Skeletal muscle cell (primary cell): ENCODE measurements at places on chromosomes 1 and 21.

GRCh38 chr1:195898373-195898772 is 709.9 kb downstream of the KCNT2 start:
- no peak for DNase-seq

DNA sequence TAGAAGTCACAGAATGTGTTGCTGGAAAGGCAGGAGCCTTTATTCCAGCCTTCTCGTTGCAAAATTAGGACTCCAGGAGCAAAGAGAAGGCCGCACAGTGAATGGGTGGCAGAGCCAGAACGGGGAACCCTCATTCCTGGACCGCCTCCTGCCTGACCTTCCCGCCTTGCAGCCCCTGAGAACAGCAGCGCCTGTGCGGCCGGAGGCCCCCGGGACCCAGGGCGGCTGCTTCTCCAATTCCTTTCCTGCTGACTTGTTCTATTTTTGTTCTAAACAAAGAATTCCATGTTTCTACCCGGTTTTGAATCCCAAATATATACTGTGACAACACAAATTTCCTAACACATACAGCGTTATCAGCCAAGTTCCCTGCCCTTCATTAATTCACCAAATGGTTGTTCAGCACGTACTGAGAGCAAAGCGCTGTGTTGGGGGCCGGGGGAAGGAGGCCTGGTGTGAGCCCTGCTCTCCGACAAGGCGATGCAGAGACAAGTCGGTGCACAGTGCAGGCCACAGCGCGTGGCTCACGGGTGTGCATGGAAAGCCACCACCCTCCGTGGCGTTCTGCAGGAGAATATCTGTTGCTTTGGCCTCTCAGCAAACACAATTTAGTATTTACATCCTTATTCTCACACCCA is 31.9 kb upstream of the COL6A2 start:
- DNase-seq, result no peak

DNA sequence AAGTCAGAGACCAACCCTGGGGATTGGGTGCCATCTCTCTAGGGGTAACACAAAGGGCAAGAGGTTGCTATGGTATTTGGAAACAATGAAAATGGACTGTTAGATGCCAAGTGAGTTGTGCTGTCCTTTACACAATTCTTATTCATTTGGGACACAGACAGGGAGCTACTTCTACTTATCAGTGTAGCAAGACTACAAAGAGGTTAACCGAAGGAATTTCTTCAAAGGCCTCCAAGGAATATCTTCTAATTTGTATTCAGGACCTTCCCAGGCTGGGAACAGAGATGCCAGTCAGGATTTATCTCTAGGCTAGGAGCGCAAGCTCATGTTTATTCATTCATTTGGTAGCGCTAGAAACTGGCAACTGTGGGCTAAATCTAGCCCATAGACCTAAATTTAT is 2.6 kb downstream of the NAXE start:
- DNase-seq, result no peak

- DNase-seq, result no peak
Measured at GRCh38 chr1:4422504-4423289, 231.7 kb upstream of the AJAP1 start.

- DNase-seq, result no peak
Measured at GRCh38 chr1:205988585-205988995, 14.6 kb downstream of the RAB7B start.

DNA sequence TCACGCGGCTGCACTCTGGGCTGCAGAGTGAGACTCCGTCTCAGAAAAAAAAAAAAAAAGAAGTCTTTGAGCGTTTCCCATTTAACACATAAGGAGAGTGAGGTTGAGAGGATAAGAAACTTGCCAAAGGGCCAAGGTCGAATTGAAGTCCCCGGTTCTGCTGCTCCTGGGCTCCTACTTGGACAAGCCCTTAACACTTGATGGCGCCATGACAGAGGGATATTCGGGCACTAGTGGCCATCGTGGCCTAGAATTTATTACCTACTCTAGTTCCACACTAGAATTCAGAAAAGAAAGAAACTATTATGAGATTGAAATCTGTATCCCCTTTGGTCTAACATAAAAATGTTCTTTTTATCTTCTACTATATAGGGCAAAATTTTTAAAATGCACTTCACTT is 65.7 kb upstream of the NEK2 start:
- DNase-seq, result no peak

- no peak for DNase-seq
Measured at GRCh38 chr1:213828867-213829266, 158.9 kb upstream of the PROX1 start.

DNA sequence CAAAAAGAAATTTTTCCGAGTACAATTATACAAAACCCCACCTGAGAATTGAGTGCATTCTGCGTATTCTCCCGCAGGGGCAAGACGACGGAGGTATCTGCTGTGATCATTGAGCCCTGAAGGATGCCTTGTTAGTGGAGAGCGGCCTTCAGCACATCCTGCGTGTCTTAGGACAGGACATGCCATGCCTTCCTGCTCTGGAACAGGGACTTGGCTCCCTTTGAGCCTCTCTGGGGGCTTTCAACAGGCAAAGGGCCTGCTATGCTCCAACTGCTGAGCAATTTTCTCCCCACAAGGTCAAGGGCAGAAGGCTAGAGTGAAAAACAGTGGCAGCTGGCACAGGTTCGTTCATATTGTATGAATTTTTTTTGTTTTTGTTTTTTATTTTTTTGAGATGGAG is 52.4 kb downstream of the TOR1AIP2 start:
- DNase-seq, result no peak

DNA sequence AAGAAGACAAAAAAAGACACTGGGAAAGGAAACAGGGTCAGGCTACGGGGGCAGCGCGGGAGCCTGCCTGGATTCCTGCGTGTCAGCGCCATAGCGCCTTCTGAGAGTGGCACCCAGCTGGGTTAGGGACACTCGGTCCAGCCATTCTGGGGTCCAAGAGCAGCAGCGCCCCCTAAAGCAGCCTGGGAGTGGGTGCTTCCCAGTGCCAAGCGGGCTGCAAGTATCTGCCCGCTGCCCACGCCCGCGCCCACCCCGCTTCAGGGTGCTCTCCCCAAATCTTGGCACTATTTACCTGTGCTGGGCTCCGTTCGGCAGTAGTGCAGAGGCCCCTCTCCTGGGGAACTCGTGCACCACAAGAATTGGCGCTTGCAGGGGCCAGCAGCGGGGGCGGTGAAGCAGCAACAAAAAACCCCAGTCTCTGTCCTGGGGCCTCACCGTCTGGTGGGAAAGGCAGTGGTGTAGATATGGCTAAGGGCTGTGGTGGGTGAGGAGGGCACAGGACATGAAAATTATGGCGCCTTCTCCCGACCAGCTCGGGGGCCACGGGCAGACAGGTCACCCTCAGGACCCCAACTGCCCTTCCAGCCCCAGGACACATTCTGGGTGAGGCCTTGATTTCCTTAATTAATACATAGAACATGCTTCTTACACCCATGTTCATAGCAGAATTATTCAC is 24.1 kb upstream of the LBR start:
- no peak for DNase-seq

GRCh38 chr1:185787238-185787637 is 53.0 kb downstream of the HMCN1 start:
- no peak for DNase-seq

DNA sequence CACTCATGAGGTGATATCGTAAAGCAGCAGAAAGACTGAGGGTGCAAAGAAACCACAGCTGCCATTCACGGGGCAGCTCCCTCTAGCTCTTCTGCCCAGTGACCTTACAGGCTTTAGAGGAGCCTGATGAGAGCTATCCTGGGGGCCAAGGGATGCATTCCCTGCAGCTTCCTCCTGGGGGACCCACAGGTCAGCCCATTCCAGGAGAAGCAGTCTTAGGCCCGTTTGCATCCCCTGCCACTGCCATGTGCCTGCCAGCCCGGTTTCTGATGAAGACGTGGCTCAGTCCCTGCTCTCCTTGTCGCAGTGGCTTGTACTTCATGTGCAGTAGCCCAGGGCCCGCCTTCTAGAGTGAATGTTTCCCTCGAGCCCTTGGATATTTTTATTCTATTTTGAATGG is 22.8 kb downstream of the ATP5PO start:
- DNase-seq, result no peak

- DNase-seq, result no peak
Measured at GRCh38 chr1:38580594-38580993, 279.0 kb downstream of the RRAGC start.

DNA sequence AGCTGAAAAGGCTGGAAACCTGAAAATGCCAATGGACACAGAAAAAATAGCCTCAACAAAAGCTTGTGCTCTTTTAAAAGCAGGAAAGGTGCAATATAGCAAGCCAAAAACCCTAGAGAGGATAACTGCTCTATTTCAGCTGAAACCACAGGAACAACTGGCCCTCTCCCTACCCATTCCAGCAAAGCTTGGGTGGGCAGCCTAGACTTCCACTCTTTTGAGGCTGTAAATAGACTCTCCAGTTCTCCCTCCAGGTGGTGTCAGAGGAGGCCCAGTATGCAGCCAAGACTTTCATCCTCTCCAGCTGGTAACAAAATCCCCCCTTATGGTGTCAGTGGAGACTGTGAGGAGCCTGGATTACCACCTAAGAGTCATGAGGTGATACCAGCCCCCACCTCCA is 206.9 kb upstream of the PLD5 start:
- DNase-seq, result no peak

DNA sequence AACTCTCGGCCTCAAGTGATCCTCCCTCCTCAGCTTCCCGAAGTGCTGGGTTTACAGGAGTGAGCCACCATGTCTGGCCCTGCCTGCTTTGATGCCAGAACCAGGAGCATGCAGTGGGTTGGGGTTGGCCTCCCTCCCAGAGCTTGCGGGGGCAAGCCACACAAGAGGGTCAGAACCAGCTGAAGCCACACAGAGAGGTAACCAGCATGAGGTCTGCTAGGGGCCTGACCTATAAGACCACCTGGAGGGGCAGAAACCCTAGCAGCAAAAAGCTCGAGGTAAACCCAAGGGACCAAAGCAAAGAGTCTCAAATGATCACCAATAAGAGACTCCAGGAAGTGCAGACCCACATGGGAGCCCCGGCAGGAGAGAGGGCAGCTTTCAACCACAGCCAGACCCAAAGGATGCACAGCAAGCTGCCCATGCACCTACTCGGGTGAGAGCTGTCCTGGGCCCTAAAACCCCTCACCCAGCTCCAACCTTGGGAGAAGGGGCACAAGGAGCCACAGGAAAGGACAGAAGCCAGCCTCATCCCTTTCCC is 81.2 kb downstream of the TOMM20 start:
- no peak for DNase-seq

- DNase-seq, result no peak
Measured at GRCh38 chr1:215507119-215507518, 60.0 kb upstream of the KCTD3 start.
